PC-9 (cell line): ENCODE measurements at places on chromosomes 5 and 9. TPM values are rescaled to one million over a fixed set of nuclear protein-coding genes. Genes with fewer than 3 reads are reported as not detected.

DNA sequence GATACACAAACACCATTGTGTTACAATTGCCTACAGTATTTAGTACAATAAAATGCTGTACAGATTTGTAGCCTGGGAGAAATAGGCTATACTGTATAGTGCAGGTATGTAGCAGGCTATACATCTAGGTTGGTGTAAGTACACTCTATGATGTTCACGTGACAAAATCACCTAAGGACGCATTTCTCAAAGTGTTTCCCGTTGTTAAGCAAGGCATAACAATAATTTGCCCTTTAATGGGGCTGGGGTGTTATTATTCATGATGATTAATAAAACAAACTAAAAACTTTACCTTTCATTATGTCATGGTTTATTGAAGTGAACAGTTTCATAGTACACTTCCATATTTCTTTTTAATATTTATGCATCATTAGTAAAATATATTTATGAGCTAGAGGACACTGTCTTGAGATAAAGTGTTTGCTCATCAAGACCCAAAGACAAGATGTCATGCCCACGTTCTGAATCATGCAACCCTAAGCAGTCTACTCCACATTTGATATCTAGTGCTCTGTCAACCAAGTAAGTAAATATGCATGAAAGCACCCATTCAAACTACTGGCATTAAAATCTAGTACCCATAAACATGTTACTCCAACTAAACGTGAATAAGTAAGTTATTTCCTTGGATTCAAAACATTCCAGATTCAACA is 220.5 kb downstream of the NR2F1-AS1 start:
- peaks cover 17% of the 10 kb centered on the region for H3K4me1 ChIP-seq
- no peak for DNase-seq
- no peaks in the 10 kb centered on the region for H3K36me3 ChIP-seq
- peak overlapping the region; percentile 10; the same call in 1 of the 2 replicates for H3K4me3 ChIP-seq

DNA sequence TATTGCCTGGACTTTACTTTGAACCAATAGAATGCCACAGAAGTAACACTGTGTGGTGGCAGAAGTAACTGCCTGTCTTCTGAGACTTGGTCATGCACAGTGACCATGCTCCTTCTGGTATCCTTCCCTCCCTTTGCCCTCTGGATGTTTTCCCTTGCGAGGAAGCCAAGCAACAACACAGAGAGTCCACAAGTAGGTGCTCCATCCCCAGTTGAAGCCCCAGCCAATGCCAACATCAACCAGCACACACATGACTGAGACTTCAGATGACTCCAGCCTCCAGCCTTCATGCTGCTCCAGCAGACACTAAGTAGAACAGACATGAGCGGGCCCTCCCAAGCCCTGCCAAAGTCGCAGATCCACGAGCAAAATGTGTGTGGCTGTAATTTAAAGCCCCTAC is 129.6 kb downstream of the EPB41L4A start:
- DNase-seq, result no peak
- H3K36me3 ChIP-seq, result no peaks in the 10 kb centered on the region
- H3K27ac ChIP-seq, result no peak overlapping the region
- no peak overlapping the region for H3K4me3 ChIP-seq
- H3K4me1 ChIP-seq, result no peaks in the 10 kb centered on the region
- no peaks in the 10 kb centered on the region for H3K27me3 ChIP-seq

GRCh38 chr9:89408628-89409101 is 89.2 kb downstream of the SEMA4D start:
- H3K27ac ChIP-seq, result no peak overlapping the region
- no peak overlapping the region for H3K4me3 ChIP-seq
- H3K4me1 ChIP-seq, result no peaks in the 10 kb centered on the region
- DNase-seq, result no peak
- H3K36me3 ChIP-seq, result no peaks in the 10 kb centered on the region

DNA sequence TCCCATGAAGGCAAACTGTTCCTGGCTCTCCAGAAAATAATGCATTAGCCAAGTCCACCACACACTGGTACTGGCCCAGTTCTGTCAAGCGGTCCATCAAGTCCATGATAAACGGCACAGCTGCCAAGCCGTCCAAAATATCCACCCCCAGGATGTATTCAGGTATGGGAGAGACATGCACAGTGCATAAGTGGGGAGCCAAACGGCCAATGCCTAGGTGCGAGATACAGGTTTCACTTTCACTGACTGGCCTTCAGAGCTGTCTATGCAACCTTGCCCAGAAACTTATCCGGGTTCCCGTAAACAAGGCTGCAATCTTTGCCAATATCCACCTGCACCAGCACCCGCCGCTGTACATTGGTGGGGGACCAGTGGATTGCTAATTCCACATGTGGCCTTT is 795.8 kb downstream of the EFNA5 start:
- no peaks in the 10 kb centered on the region for H3K36me3 ChIP-seq
- DNase-seq, result no peak
- H3K27me3 ChIP-seq, result no peaks in the 10 kb centered on the region
- no peaks in the 10 kb centered on the region for H3K4me1 ChIP-seq
- H3K4me3 ChIP-seq, result no peak overlapping the region

DNA sequence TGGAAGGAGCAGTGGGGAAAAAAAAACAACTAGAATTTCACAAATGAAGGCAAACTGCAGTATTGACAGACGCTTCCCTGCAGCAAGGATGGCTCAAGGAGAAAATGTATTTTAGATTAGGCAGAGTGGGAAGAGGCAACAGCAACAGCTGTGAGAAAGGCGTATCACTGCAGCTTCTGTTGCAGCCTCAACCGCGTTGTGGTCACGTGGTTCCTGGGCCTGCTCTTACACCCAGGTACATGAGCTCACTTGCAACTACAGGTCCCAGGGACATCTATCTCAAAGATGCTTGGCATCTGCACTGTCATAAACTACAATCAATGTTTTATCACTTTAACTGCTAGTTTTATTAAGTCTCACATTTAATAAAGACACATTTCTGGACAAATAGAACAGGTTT is 36.0 kb upstream of the GOLM1 start:
- no peak for DNase-seq
- H3K36me3 ChIP-seq, result no peaks in the 10 kb centered on the region
- no peaks in the 10 kb centered on the region for H3K27me3 ChIP-seq
- H3K27ac ChIP-seq, result no peak overlapping the region

GRCh38 chr5:132099905-132100304 is 26.3 kb downstream of the CSF2 start:
- H3K27ac ChIP-seq, result peak overlapping the region; percentile 88
- no peak for DNase-seq
- peaks cover 66% of the 10 kb centered on the region for H3K4me1 ChIP-seq
- no peak overlapping the region for H3K4me3 ChIP-seq
- no peaks in the 10 kb centered on the region for H3K36me3 ChIP-seq

- H3K27me3 ChIP-seq, result no peaks in the 10 kb centered on the region
- DNase-seq, result no peak
- H3K27ac ChIP-seq, result no peak overlapping the region
- no peaks in the 10 kb centered on the region for H3K36me3 ChIP-seq
Measured at GRCh38 chr9:120480707-120481106, 99.3 kb downstream of the CDK5RAP2 start.

GRCh38 chr9:134860510-134860909 is 20.1 kb upstream of the FCN2 start:
- H3K4me1 ChIP-seq, result no peaks in the 10 kb centered on the region
- no peak overlapping the region for H3K27ac ChIP-seq

- no peaks in the 10 kb centered on the region for H3K36me3 ChIP-seq
- DNase-seq, result no peak
- no peaks in the 10 kb centered on the region for H3K4me1 ChIP-seq
- no peak overlapping the region for H3K27ac ChIP-seq
- no peak overlapping the region for H3K4me3 ChIP-seq
Measured at GRCh38 chr5:81604193-81604592, 146.7 kb downstream of the SSBP2 start.

DNA sequence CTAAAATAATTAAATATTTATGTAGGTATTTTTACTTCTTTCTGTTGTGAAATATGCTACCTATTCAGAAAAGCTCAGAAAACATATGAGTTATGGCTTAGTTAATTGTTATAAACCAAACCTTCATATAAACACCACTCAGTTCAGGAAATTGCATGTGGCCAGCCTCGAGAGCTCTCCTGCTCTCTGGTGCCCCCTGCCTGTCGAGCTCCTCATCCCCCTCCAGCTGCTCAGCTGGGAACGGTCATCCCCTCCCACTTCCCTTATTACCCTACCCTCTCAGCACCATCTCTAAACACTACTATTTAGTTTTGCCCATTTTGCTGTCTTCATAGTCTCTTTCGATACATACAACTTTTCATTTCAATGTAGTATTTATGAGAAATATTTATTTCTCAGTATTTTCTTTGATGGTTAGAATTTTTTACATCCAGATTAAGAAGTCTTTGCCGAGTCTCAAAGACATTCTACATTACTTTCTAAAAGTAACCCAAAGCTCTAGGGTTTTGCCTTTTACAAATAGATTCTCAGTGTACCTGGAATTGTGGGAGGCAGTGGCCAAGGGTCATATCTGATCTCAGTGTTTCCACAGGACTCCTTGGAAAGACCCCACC is 51.2 kb upstream of the SEMA4D start:
- peaks cover 5% of the 10 kb centered on the region; the same call in 1 of the 2 replicates for H3K27me3 ChIP-seq
- no peaks in the 10 kb centered on the region for H3K36me3 ChIP-seq
- no peak overlapping the region for H3K4me3 ChIP-seq

DNA sequence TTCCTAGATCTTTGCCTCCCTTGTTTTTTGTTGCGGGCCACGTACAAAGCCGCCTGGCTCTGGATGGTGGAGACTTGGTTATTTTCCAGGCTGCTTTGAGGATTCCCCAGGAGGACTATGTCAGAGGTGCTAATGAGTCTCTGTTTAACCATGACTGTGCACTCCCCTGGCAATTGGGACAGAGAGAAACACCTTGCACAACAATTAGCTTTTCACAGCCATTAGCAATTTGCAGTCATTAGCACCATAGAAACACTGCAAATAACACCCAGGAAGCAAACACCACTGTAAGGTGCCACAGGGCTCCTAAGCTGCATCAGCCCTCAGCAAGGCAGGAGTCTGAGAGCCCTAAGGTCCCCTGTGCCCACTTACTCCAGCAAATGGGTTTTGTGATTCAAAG is 201.0 kb upstream of the VLDLR start:
- H3K36me3 ChIP-seq, result no peaks in the 10 kb centered on the region
- no peaks in the 10 kb centered on the region for H3K27me3 ChIP-seq
- H3K4me1 ChIP-seq, result no peaks in the 10 kb centered on the region
- H3K4me3 ChIP-seq, result no peak overlapping the region

GRCh38 chr9:79571309-79572031 is at the start of gene TLE4:
TSS of gene TLE4 (plus strand) at chr9:79571965. CDS start at chr9:79572791, 826 bp downstream.
- no peaks in the 10 kb centered on the region for H3K36me3 ChIP-seq
- no peaks in the 10 kb centered on the region for H3K4me1 ChIP-seq
- H3K27me3 ChIP-seq, result no peaks in the 10 kb centered on the region
- no peak within 1 kb of the TSS for H3K4me3 ChIP-seq
- H3K27ac ChIP-seq, result no peak within 1 kb of the TSS
- DNase-seq, result peak; percentile 47

DNA sequence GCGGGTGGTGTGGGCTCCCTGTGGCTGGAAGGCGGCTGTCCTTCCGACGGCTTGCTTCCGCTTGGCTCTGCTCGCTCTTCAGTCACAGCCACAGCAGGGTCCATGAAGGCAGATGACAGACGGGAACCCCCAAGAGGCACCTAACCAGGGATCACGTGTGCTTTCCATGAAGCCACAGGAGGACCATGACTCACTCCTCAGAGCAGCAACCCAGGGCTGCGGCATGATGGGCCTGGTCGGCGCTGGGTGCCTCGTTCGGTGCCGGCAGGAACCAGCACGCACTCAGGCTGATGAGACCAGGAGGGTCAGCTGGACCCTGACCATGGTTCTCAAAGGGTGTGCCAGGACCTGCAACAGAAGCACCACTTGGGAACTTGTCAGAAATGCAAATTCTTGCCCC is 32.8 kb upstream of the MED10 start:
- peaks cover 23% of the 10 kb centered on the region for H3K4me1 ChIP-seq
- no peaks in the 10 kb centered on the region for H3K36me3 ChIP-seq
- H3K27me3 ChIP-seq, result peaks cover 42% of the 10 kb centered on the region
- no peak overlapping the region for H3K4me3 ChIP-seq
- DNase-seq, result no peak

GRCh38 chr5:115571441-115571878 is 26.9 kb upstream of the FEM1C start:
- H3K36me3 ChIP-seq, result no peaks in the 10 kb centered on the region
- no peak overlapping the region for H3K27ac ChIP-seq
- no peaks in the 10 kb centered on the region for H3K27me3 ChIP-seq
- no peak overlapping the region for H3K4me3 ChIP-seq
- DNase-seq, result no peak
- H3K4me1 ChIP-seq, result peaks cover 9% of the 10 kb centered on the region

- no peaks in the 10 kb centered on the region for H3K36me3 ChIP-seq
- DNase-seq, result no peak
- no peak overlapping the region for H3K4me3 ChIP-seq
Measured at GRCh38 chr9:20256284-20256948, 365.9 kb downstream of the MLLT3 start.

- DNase-seq, result no peak
- peaks cover 22% of the 10 kb centered on the region; the same call in 1 of the 2 replicates for H3K27me3 ChIP-seq
- no peak overlapping the region for H3K4me3 ChIP-seq
- no peaks in the 10 kb centered on the region for H3K36me3 ChIP-seq
- H3K27ac ChIP-seq, result no peak overlapping the region
- no peaks in the 10 kb centered on the region for H3K4me1 ChIP-seq
Measured at GRCh38 chr9:36796671-36797419, 224.2 kb downstream of the MELK start.

DNA sequence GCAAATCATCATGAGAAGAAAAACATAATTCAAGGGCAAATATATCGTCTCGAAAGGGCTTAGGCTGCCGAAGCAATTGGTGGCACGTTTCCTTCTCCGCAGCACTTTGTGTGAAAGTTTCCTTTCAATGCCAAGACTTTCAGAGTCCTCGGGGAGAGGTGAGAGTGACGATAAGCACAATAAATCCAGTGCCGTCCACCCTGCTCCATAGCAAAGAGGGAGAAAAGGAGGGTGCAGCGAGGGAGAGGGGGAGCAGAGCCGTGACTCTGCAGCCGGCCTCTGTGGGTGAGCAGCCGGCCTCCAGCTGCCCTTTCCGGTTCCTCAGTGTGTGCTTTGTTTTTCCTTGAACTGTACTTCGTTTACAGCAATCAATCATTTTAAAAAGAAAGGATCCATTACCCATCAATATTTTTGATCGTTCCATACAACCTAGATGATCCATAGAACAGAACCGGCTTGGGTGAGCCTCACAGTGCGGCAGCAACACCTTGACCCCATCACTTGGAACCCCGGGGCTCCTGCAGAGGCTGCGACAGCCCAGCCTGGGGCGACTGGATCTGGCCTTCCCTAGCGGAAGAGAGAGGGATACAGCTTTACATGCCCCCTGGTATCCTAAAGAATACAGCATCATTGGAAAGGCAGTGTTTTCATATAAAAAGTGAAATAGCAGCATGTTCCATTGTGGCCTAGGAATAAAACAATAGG is 247.0 kb upstream of the IRX4 start:
- H3K27me3 ChIP-seq, result peaks cover 98% of the 10 kb centered on the region
- H3K27ac ChIP-seq, result no peak overlapping the region
- no peaks in the 10 kb centered on the region for H3K4me1 ChIP-seq
- no peak overlapping the region for H3K4me3 ChIP-seq

SPATA9 gene
- total RNA-seq, result 0.55 TPM in 1 of 2 replicates, not detected in the other

FOXD4L6 gene
- total RNA-seq, result 0.20 TPM in 1 of 2 replicates, not detected in the other

PCDHGC5 gene
- not detected in 2 replicates for total RNA-seq

CARD6 gene
- total RNA-seq, result 10.8 and 16.1 TPM in 2 replicates

PDCD1LG2 gene
- 0.55 and 1.4 TPM in 2 replicates for total RNA-seq

SPATA24 gene
- total RNA-seq, result 6.5 and 9.6 TPM in 2 replicates

OR1Q1 gene
- not detected in 2 replicates for total RNA-seq

IFNK gene
- total RNA-seq, result not detected in 2 replicates

SPATA31A3 gene
- not detected in 2 replicates for total RNA-seq

SLC6A18 gene
- total RNA-seq, result not detected in 2 replicates

GARIN3 gene
- not detected in 2 replicates for total RNA-seq

ANKRD18B gene
- 4.6 and 6.9 TPM in 2 replicates for total RNA-seq

PLPPR1 gene
- not detected in 2 replicates for total RNA-seq

PTGDS gene
- total RNA-seq, result 1.7 and 2.0 TPM in 2 replicates

ARL14EPL gene
- 0.37 TPM in 1 of 2 replicates, not detected in the other for total RNA-seq

NME5 gene
- total RNA-seq, result 0.98 and 1.9 TPM in 2 replicates

UQCRQ gene
- total RNA-seq, result 414 and 446 TPM in 2 replicates

SPACA9 gene
- 18.4 and 19.2 TPM in 2 replicates for total RNA-seq

CNTFR gene
- total RNA-seq, result not detected in 2 replicates
